ENCODE measurements at places on chromosomes 13 and 19. TPM values are rescaled to one million over a fixed set of nuclear protein-coding genes. Genes with fewer than 3 reads are reported as not detected.

The ZNF665 gene
- total RNA-seq: 5.6 TPM

The ZNF626 gene
- 16.7 TPM for total RNA-seq

The ZNF737 gene
- total RNA-seq: 30.4 TPM

The GNG7 gene
- total RNA-seq: 105 TPM

The SYCN gene
- total RNA-seq: not detected

The GAPDHS gene
- total RNA-seq: not detected

The FZR1 gene
- total RNA-seq: 66.3 TPM

All from dorsolateral prefrontal cortex (tissue), 122 donors.